BE2C (cell line): ENCODE measurements at places on chromosomes 7 and 10.

GRCh38 chr7:155375337-155376277 lies 77.9 kb downstream of the INSIG1 start:
- no peak for DNase-seq

- DNase-seq = no peak
Measured at GRCh38 chr10:4770801-4771553, 55.0 kb upstream of the AKR1E2 start.

GRCh38 chr10:323651-324293 lies 188.5 kb downstream of the ZMYND11 start:
- no peak for DNase-seq

DNA sequence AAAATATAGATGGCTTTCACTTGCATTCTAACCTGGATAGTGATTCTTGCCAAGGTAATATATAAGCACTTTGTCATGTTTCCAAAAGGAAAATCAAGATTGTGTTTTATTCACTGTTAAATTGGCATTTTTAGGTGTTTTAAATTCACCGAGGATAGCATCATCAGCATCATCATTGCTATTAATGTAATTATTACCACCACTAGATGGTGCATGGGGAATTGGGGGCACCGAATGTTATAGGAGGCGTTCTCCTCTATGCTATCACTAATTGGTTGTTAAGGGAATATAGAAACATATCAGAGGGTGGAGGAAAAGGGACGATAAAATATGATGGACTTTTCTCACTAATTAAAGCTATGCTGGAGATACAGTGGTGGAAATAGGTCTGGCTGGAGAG lies 95.5 kb downstream of the CELF2 start:
- DNase-seq = no peak

GRCh38 chr7:22296916-22297315 lies 60.0 kb downstream of the RAPGEF5 start:
- no peak for DNase-seq

DNA sequence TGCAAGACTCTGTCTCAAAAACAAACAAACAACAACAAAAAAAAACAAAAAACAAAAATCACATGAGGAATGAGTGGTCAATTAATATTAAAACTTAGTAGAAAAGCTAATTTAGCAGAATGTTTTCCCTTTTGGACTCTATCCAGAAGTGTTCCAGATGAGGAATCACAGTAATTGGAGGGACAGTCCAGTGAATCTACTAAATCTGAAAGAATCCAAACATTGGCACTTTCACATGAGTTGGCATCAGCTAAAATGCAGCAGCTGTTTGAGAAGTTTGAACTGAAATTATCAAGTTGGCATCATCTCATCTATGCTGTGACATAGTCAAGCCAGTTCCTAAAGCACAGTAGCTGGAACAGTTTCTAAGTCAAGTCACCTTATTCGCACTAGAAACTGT lies 367.8 kb downstream of the PPP1R3A start:
- DNase-seq = no peak
